ENCODE measurements at places on chromosomes 1 and 21.

DNA sequence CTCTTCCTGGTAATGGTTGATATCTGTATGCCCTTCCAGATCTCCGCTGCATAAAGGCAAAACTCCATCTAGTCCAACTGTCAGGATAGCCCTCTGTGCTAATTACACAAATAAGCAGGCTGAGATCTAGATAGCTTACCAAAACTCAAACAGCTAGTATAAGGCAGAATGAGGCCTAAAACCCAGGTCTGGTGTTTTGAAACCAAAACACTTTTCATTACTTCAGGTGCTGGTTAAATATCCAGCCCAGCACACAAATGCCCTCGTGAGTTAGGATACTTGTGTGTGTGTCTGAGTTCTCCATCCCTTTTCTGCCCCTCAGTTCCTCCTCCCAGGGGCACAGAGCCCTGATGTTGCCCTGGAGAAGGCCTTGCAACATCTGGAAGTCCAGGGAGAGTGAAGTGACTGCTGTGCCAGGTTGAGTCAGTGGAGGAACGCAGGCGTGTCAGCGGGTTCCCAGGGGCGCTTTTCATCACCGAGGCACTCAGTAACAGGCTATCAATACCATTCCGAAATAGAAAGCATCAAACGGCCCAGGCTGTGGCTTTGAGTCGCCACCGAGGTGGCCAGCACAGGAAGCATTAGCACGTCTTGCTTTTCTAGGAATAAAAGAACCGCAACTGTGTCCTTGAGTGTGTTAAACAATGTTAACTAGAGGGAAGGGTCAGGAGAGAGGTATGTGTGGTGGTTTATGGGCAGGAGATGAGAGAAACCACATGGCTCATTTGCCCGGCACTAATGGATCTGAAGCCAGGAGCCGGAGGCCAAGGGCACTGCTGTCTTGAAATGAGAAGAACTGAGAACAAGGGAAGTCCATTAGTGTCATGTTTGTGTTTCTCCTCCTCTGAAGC, 90.7 kb upstream of the WLS start:
- DNase-seq, result no peak

GRCh38 chr1:224041032-224041431, 72.9 kb upstream of the FBXO28 start:
- DNase-seq, result no peak

GRCh38 chr1:26938004-26938658, 16.6 kb downstream of the NUDC start:
- DNase-seq, result no peak

DNA sequence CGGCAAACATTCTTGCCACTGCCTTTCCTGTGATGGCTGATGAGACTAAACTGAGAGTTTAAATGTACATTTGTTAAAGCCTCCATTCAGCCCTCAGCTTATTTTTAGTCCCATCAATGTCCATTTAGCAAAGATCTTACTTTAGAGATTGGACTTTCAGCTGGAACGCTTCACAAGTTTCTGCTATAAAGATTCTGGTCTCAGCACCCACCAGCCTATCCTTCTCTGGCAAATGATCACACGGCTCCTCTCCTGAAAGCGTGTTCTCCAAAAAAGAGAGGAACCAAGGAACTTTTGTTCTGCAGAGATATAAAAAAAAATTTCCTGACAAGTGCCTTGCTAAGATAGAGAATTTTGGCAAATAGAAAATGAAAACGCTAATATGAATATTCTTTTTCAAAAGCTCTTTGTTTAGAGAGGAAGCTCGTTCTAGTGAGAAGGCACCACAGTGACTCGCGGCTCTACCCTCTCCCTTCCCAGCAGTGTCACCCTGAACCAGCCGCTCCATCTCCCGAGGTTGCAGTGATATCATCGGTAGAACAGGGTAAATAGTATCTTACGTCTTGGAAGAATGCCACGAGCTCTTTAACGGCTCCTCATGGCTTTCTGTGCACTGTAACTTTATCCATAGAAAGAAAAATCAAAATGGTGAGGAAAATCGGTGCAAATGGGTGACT, 200.2 kb downstream of the APP start:
- no peak for DNase-seq

GRCh38 chr1:176773038-176773437, 310.1 kb downstream of the PAPPA2 start:
- DNase-seq, result no peak

- DNase-seq, result no peak
Observed at GRCh38 chr1:234186037-234186688, 187.1 kb upstream of the COA6 start.

DNA sequence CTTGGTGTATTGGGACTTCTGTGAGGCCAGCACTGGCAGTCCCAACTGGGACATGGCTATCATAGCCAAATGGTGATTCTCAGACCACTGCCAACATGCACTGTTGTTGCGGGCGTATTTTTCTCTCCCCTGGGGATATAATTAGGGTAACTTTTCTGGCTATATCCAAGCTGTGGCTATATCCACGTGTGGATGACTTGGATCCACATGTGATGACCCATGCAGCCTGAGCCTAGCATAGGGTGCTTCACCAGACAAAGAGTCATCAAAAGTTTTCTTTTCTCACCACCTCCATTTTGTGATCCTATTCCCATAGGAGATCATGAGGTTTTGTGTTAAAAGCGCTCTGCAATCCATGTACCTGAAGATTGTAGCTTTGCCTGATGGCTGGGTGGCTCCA, 51.2 kb upstream of the CSF3R start:
- DNase-seq, result no peak

DNA sequence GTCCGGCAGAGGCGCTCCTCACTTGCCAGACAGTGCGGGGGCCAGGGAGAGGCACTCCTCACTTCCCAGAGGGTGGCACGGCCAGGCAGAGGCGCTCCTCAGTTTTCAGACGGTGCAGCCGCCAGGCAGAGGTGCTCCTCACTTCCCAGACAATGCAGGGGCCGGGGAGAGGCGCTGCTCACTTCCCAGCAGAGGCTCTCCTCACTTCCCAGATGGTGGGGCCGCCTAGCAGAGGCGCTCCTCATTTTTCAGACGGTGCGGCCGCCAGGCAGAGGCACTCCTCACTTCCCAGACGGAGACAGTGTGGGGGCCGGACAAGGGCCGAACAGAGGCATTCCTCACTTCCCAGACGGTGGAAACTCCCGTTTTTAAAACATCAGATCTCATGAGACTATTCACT, 238.4 kb upstream of the CACYBP start:
- DNase-seq, result no peak

DNA sequence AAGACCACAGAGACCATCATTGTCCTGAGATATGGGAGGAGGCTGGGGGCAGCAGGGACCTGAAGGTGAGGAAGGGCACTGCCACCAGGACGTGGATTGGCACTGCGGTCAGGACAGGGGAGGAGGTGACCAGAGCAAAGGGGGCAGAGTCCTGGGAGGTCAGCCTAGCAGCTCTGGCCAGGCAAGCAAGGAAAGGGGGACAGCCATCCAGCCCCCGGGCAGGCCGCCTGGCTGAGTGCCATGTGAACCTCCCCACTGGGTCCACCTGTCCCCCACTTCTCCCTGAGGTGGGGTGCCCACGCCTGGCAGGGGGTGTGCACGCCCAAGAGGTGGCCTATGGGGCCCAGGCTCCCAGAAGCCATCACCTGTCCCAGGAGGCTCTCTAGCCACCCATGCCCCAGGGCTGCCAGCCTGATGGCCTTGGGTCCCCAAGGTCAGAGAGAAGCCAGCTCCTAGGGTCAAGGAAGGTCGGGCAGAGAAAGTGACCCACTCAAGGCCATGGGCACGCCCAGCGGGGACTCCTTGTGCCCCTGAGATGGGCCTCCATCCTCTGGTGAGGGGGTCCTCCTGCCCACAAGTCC, 17.6 kb upstream of the PTTG1IP start:
- no peak for DNase-seq

DNA sequence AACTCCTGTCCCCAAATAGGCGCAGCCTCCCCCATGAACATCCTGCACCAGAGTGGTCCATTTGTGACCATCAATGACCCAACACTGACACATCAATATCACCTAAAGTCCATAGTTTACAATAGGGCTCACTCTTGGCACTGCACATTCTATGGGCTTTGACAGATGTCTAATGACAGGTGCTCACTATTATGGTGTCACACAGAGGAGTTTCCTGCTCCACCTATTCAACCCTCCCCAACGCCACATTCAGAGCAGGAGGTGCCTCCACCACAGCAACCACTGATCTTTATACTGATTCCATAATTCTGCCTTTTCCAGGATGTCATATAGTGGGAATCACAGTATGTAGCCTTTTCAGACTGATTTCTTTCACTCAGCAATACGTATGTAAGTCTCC, 24.2 kb downstream of the GNG4 start:
- no peak for DNase-seq

DNA sequence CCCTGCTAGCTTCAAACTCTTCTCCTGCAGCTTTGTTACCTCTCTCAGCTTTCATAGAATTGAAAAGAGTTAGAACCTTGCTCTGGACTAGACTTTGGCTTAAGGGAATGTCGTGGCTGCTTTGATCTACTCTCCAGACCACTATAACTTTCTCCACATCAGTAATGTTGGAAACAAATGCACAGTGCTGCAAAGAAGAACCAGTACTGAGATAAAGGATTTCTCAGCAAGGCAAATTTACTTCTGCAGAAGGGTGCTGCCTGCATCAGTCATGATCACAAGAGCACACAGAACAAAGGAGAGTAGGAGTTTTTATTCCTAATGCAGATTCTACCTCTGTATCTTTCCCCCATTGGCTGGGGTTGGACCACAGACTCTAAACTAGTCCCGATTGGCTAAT, 621.6 kb upstream of the CHRM3 start:
- no peak for DNase-seq

DNA sequence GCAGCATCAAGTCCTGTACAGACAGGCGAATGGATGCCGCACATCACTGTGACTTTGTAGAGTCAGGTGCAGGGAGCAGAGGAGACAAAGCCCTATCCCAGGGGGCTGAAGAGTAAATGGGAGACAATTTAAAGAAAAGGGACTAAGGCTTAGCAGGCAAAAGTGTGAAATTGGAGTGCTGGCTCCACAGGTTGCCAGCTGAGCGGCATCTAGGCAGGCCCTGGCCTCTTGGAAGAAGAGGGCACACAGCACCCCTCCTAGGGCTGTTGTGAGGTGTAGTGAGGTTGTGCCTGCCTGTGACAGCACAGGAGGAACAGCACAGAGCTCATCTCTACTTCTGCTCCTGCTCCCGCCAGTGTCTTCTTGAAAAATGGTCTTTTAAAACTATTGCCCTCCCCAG, 47.3 kb downstream of the TENT5C start:
- no peak for DNase-seq

- no peak for DNase-seq
Observed at GRCh38 chr1:44284184-44284583, 70.9 kb downstream of the ERI3 start.

- DNase-seq, result no peak
Observed at GRCh38 chr1:21693732-21694131, 24.6 kb upstream of the RAP1GAP start.

- no peak for DNase-seq
Observed at GRCh38 chr1:3774946-3775489, 2.5 kb downstream of the SMIM1 start.

DNA sequence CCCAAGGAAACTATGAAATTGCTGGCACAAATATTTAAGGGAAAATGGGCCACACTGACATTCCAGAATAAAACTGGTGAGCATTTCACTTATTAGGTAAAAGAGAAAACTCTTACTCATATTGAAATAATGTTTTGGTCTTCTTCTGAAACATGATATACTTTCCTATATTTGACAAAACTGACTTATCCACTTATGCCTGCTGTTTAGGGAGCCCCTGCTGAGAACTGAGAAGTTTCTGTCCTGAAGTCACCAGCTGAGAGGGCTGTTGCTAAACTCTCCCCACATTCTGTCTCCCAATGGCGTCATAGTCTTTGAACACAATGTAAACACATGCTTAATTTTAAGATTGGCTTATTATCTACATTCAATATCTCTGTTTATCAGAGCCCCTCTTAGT, 46.8 kb upstream of the ZC3H11B start:
- no peak for DNase-seq

GRCh38 chr1:231581859-231582258, 44.7 kb upstream of the DISC1 start:
- no peak for DNase-seq

- no peak for DNase-seq
Observed at GRCh38 chr21:29080454-29080941, 7.0 kb upstream of the CCT8 start.

DNA sequence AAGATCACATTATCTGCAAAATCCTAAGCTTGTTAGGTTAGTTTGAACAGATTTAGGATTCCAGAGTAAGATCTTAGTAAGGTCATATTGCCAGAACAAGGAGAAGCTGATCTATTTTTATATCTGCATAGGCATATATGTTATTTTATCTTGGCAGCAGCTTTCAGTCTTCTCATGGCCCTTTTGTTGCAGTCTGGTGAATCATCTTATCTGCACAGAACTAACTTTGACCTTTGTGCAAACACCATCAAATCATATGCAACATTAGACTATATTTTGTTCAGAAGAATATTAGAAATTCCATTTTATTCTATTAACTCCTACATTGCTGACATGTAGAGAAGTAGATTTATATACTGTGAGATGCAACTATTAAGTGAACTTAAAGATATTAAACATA, 107.3 kb downstream of the CLEC20A start:
- DNase-seq, result no peak

DNA sequence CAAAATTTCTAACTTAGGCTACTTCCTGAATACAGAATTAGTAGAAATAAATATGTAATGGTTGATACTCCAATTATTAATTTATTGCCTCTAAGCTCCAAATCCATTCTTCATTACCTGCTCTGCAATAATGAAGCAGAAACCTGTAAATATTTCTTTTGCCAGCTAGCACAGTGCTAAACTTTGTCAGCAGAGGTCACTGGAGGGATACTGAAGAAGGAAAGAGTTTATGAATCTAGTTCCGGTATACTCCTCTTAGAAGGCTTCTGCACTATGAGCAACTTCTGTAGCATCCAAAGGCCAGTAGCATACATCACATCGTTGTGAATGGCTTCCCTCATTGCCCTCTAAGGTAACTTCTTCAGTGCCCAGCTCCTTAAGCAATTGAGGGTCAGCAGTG, 81.0 kb upstream of the LHX8 start:
- no peak for DNase-seq

DNA sequence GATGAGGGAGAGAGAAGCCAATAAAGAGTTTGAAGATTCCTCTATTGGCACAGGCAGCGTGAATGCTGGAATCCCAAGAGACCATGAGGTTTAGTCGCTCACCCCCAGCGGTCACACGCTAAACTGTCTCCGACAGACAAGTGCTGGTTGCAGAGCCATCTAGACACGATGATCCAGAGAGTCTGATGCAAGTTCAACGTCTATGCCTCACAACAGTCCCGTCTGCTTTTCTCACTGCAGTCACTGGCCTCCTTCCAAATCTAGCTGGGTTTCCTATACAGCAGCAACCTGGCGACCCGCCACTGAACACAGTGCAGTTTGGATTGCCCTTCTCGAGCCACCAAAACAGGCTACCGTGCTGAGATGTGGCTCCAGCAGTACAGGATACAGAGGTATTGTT, 98.6 kb upstream of the KRTAP19-8 start:
- no peak for DNase-seq

GRCh38 chr1:180366371-180367068, 135.9 kb downstream of the ACBD6 start:
- DNase-seq, result no peak

GRCh38 chr1:180533266-180533987, 25.3 kb upstream of the OVAAL start:
- DNase-seq, result peak; percentile 58

- peak; percentile 80 for DNase-seq
Observed at GRCh38 chr1:234499119-234499942, 20.4 kb upstream of the TARBP1 start.

- DNase-seq, result no peak
Observed at GRCh38 chr1:55089683-55090082, 50.3 kb downstream of the PCSK9 start.

- no peak for DNase-seq
Observed at GRCh38 chr1:230145505-230145899, 78.5 kb downstream of the GALNT2 start.
